GOT3 (cell line): ENCODE measurements at places on chromosomes 16 and 17.

DNA sequence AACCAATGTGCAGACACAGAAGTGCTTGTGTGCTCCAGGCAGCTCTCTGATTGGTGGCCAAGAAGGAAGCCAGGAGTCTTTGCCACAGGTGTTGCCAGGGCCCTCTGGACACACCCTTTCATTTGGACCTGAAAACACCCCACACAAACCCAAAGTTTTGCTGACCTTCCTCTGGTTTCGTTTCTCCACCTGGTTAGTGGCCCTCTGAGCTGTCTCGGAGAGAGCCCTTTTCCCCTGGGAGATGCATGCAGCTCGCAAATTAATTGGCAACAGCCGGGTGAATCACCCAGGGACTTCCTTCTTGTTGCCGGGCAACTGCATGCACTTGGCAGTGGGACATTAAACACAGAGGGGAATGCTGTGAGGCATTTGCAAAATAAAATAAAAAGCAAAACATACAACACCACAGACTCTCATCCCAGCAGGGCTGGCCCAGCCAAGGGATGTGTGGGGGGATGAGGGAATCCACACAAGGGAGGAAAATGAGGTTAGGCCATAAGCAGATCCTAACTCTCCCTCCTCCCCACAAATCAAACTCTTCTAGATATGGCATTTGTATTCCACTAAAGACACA lies 286.6 kb downstream of the SOX9 start:
- DNase-seq: peak; percentile 66

GRCh38 chr17:5675625-5676421 lies 91.5 kb upstream of the NLRP1 start:
- DNase-seq: no peak

- no peak for DNase-seq
Measured at GRCh38 chr16:11045846-11046245, 101.5 kb downstream of the CLEC16A start.

GRCh38 chr17:41864498-41864835 lies 756 bp downstream of the KLHL11 start:
- no peak for DNase-seq

DNA sequence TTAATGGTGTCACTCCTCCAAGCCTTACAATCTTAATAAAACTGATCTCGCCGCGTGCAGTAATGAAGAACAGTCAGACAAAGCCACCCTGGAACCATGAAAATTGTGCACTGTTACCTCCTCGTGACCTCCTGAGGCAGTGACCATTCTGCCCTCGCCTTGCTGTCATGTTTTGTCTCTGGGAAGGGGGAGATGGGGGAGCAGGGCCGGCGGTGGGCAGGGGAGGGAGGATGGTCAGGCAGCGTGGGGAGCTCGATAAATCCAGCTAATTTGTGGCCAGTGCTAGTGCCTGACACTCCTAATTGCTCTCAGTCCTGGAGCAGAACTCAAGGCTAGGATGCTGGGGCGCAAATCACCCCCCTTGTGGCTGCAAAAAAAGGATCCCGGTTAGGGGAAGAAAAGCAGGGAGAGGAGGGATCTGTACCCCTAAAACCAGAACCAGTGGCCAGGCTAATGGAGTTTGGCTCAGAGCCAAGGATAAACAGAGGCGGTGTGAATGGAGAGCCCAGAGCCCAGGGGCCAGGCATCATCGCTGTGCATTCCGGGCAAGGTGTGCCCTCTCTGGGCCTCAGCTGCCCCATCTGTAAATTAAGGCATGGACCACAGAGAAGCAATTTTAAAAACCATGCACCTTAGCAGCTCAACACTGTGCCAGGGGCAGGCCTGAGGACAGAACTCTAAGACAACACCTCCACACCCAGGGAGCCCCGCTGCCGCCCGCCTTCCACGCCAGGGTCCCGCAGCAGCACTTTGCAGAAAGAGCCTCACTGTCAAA lies 113.3 kb downstream of the ZNF423 start:
- no peak for DNase-seq

DNA sequence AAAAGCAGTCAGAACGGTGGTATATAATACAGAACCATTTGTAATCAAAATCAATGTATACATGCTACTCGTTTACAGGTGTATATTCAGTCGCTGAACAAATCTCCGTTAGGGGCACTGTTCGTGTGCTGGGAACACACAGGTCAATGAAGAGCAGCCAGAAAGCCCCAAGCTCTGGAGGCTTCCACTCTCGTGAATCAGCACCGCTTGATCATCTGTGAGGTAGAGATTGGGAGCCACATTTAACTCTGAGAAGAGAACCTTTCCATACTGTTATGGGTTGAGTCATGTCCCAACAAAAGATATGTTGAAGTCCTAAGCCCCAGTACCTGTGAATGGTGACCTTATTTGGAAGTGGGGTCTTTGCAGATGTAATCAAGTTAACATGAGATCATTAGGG lies 5.4 kb upstream of the CYTH1 start:
- DNase-seq: no peak

GRCh38 chr16:84729716-84730320 lies 30.0 kb downstream of the USP10 start:
- DNase-seq: no peak

DNA sequence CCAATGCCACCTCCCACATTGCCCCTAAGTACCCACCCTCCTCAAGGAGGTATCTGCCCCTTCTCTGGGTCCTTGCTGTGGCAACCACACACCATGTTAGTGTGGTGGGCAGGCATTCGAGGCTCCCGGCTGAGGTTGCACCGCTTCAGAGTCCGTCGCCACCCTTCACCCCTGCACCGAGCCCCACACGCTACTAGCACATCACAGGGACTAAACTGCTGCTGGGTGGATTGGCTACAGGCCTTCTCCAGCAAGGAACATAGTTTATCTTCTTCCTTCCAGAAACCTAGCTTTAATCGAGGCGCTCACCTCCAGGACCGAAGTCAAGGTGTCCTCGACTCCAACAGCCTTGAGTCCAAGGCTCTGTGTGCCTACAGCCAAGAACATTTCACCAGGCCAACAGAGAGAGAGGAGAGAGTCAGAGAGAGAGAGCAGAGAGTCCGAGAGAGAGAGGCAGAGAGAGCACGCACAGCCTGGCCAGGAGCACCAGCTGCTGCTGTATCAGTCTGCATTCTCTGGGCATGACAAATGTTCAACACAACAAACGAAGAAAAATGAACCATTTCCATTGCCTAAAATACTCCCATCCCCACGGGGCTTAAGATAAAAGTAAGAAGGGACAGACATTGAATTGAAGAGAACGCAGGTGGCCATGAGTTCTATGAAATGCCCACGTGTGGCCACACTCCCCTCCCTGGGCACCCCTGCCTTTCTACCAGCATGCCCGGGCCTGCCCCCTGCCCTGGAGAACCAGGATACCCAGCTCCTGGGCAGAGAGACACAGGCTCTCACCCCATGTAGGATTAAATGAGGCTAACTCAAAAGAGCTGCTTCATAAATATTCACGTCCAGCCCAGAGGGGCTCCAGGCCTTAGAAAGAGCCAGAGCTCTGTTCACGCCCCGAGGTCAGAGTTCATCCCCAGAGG lies 94.9 kb downstream of the RBFOX3 start:
- DNase-seq: no peak

DNA sequence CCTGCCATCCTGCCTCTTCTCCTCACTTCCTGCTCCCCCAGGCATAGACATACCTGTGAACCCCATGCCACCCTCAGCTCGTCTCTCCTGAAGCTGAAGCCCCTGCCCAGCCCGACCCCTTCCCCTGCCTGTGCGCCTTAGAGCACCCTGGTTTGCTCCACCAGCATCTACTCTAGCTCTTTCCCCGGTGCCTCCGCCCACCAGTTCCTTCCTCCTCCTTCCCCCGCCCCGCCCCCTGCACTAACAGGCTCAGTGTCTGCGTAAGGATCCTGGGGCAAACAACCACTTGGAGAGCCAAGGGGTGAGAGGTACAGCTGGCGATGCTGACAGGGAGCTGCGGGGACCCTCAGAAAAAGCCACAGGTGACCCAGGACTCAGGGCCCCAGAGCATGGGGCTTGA lies 1.9 kb downstream of the GPR142 start:
- DNase-seq: no peak

GRCh38 chr17:50834429-50835300 lies 721 bp upstream of the WFIKKN2 start:
- no peak for DNase-seq

DNA sequence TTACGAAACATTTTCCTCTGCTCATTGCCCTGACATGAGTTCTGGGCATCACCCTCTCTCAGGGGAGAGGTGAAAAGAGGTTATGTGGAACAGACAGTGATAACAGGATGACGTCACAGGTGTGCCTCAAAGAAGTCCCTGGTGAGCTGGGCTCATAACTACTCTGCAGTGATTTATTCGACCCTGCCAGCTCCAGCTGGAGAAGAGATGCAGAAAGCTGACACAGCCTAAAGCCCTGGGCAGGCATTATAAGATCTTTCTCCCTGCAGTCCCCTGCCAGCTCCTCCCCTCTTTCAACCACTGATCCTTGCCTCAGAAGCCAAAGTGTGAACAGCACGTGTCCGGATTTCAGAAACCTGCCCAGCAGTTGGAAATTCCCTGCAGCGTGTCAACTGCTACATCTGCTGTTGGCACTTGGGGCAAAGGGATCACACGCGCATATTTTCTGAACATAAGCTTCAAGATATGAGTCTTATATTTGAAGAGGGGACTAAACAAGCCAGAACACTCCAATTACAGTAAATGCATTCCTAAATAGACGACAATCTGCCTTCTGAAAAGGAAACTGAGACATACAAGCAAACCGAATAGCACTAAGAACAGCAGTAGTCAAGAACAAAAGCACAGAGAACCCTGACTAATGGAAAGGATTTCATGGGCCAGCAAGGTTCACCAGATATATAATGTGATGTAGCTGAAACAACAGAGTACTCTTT lies 80.5 kb downstream of the SMG6 start:
- DNase-seq: no peak

GRCh38 chr16:68486502-68487202 lies 38.3 kb upstream of the SMPD3 start:
- DNase-seq: no peak

DNA sequence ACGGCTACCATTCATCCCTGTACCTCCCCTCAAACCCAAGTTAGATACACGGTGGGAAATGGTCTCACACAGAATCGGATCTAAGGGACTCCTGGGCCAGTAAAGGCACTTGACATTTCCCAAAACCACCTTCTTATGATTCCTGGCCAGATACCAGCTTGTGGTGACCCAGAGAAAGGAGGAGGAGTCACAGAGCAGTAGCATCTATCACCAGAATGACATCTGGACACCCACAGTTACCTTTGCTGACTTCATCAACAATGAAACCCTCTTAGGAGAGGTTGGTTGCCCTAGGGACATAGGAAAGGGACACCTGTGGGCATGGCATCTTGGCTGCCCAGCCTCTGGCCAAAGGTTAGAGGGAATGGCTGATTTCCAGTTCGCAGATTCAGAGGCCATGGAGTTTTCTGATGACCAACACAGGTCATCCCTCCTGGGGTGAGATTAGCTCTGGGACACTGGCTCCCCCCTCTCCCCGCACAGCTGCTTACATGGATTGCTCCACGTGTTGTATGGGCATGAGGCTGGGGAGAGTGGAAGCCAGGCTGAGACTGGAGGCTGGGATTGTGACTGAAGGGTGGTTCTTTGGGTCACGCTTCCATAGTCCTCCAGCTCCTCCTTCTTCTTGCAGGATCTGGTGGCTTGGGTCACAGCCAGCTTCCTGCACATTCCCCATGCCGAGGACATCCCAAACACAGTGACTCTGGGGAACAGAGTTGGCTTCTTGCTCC lies 1.4 kb upstream of the AOC3 start:
- DNase-seq: no peak

DNA sequence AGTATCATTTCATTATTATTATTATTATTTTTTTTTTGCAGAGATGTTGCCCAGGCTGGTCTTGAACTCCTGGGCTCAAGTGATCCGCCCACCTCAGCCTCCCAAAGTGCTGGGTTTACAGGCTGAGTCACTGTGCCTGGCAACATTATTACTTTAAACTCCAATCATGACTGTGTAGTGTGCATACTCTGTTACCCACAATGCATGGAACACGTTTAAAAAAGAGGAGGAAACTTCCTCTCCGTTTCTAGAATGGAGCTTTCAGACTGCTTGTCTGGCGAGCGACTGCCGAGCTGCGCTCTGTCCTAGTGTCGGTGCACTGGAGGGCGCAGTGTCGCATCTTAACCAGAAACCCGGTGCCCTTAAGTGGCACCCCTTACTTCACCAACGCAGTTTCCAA lies 22.1 kb upstream of the FASN start:
- no peak for DNase-seq
